Stimulated activated CD4-positive, alpha-beta T cell treated with anti-CD3 and anti-CD28 coated beads, Interleukin-4, amount 100 ng/mL, for 48 hours (primary cell): ENCODE measurements at places on chromosomes 16 and 17.

DNA sequence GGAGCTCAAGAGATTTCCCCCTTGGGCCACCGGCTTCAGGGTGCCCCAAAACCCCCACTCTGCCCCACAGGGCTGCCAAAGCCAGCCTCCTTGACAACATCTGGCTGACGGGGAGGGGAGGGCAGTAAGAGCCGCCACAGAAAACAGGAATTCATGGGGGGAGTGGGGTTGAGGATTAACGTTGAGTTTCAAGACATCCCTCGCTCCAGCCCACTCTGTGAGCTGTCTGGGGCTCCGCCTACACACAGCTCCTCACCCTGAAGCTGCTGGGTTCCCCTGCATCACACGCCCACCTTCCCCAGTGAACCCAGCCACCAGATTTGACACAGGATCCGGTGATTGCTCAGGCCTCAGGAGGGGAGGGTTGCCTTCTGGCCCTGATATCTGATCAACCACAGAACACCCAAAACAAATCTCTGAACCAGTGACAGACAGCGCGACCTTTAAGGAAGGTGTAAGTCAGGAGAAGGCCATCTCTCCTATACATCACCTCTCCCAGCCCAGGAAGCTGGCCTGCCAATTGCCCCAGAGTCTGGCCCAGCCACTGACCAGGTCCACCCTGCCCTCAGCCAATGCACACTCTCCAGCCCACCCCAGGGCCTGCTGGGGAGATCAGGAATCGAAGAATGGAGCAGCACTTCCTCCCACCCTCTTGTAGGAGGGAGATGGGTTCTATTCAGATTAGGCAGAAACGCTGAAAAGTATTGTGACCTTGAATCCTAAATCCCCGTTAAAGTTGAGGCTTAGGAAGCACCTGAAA is 132.1 kb downstream of the CLEC16A start:
- peak; percentile 73 for DNase-seq

DNA sequence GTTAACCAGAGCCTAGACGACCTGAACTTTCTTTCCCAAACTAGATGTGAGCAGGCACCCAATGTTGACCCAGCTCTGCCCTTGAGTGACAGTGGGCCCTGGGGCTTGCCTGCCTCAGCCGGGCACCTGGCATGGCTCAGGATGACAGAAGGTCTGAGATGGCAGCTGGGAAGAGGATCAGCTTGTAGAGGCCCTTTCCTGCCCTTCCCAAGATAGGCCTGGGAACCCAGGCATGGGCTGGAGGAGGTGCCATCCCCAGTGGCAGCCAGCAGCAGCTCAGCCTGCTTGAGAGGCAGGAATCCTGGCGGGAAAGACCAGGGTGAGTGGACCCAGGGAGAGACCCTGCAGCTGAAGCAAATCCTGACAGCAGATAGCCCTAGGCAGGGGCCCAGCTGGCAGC is 59.1 kb downstream of the PIPOX start:
- no peak for DNase-seq

- DNase-seq: no peak
Measured at GRCh38 chr17:75267153-75267410, 3.9 kb downstream of the MIF4GD start.

DNA sequence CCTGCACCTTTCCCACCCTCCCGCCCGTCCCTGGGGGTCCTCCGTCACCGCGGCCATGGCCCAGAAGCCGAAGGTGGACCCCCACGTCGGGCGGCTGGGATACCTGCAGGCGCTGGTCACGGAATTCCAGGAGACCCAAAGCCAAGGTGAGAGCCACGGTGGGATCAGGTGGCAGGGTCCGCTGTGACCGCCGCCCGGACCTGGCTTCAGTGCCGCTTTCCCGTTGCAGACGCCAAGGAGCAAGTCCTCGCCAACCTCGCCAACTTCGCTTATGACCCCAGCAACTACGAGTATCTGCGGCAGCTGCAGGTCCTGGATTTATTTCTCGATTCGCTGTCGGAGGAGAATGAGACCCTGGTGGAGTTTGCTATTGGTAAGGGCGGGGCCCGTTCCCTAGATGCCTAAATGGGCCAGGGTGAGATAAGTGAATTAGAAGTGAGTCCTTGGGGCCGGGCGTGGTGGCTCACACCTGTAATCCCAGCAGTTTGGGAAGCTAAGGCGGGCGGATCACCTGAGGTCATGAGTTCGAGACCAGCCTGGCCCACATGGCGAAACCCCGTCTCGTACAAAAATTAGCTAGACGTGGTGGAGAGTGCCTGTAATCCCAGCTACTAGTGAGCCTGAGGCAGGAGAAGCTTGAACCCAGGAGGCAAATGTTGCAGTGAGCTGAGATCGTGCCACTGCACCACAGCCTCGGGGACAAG is 617 bp downstream of the ARMC7 start:
- DNase-seq: no peak

GRCh38 chr16:9392956-9393355 is 301.5 kb downstream of the HAPSTR1 start:
- DNase-seq: no peak

- DNase-seq: no peak
Measured at GRCh38 chr16:3023415-3023668, 400 bp downstream of the HCFC1R1 start.

GRCh38 chr17:81034168-81034777 is 678 bp upstream of the BAIAP2 start:
- DNase-seq: no peak

GRCh38 chr16:70410734-70411133 is 28.2 kb downstream of the ST3GAL2 start:
- no peak for DNase-seq

GRCh38 chr16:89670496-89671431 is 13.1 kb downstream of the SPATA33 start:
- no peak for DNase-seq

GRCh38 chr17:47099451-47099986 is 89.6 kb downstream of the CDC27 start:
- DNase-seq: no peak

GRCh38 chr16:70393662-70394061 is 45.2 kb downstream of the ST3GAL2 start:
- no peak for DNase-seq

DNA sequence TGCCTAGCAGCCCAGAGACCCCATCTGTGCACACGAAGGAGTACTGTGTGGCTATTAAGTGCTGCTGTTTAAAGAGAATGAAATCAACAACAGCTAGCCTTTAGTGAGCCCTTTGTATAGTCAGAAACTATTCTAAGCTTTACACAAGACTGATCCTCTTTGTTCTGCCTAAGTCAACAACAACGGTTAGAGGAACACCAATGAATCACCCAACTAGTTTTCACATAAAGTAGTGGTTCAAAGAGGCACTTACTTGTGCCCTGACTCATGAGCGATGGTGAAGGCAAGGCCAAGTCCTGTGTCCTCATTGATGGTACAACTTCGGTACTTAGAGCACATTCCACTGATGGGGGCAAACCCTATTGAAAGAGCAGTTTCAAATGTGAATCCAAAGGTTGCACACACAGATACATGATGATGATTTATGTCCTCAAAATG is 75.8 kb downstream of the ADAMTS18 start:
- no peak for DNase-seq
